Keratinocyte (primary cell): ENCODE measurements at places on chromosomes 16 and 17.

DNA sequence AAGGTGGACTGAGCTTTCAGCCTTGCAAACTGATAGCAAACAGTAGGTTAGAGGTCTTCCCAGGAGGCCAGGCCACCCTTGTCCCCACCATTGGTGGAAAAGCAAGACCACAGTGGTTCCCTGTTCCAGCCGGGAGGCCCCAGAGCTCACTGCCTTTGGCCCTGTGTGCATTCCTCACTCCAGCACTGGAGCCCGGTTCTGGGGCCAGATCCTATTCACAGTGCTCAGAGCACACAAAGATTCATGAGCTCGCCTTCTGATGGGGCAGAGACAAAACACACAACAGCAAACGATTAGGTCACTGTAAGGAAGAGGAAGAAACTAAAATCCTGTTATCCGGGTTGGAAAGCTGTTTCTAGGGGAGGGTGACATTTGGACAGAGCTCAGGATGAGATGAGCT is 5.6 kb upstream of the PGS1 start:
- no peak for DNase-seq

DNA sequence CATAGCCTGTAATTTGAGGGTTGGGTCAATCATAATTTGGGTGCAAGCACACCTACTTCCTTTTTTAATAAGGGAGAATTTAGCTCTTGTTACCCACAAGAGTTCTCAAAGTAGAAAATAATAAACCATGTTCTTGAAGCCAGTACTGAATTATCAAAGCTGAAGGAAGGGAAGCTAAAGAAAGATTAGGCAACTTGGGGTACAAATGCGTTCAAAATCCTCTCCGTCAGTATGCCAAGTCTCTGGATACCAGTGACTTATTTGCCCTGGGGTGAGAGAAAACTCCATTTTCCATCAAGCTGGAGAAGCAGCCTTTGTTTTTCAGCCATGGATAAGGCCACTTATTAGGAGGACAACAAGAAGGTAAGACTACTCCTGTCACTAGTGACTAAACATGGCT is 23.5 kb upstream of the DHRS13 start:
- no peak for DNase-seq

DNA sequence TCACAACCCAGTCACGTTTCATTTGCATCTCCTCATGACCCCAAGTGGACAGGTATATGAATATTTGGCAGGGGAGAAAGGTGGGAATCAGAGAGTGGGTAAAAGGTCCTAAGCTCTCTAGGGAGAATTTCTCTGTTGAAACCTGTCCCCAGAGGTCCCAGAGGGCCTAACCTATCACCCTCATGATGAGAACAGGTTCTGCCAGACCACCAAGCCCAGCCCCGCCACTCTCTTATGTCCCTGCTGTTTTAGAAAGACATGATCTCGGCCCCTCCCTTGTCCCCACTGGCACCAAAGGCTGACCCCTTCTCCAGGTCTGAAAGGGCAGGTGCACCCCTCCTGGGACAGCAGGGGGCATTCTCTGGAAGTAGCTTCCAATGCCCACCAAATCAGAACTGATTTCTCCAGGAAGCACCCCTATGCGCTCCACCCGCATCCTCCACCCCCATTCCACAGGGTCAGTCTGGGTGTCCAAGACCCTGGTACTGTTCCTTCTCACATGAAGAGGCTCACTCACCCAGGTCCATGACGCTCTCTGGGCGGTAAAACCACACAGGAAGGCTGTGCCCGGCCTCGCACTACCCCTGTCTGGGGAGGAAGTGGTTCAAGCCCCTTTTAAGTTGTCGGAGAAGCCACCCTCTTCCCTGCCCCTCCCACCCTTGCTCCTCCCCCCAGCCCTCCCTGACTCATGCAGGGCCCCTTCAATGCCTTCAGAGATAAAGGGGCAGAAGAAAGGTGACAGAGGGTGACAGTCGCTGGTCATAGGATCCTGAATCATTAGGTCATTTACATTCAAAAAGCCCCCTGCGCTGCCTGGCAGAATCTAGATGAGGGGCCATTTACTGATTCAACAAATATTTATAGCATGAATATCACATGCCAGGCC is at the start of gene CCR7:
CCR7 (minus strand) TSS at position 590 of the 886 bp plus-strand sequence; CDS start at position 527, 63 bp downstream.
- no peak for DNase-seq

DNA sequence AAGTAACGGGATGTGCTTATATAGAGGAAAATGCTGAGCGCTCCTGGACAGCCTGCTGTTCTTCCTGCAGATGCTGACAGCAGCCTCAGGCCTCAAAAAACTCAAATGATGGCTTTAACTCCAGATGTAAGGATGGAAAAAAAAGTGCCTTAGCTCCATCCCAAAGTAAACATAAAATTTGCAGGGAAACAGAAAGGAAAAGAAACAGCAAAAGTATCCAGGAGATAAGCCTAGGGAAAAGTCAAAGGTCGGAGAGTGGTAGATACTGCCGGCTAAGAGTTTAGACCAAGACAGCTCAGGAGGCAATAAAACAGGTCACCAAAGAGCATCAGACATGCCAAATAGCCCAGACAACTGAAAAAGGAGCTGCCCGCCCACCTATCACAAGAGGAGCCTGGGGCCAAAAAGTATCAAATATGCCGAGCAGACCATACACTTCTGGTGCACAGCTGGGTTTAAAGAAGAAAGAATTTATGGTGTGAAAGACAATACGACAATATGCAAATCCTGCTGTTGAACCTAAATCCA is 6.9 kb downstream of the KRT31 start:
- DNase-seq, result no peak
